NCI-H510A treated with DMSO at 0.1 percent for 48 hours (cell line): ENCODE measurements at places on chromosomes 2 and 18.

DNA sequence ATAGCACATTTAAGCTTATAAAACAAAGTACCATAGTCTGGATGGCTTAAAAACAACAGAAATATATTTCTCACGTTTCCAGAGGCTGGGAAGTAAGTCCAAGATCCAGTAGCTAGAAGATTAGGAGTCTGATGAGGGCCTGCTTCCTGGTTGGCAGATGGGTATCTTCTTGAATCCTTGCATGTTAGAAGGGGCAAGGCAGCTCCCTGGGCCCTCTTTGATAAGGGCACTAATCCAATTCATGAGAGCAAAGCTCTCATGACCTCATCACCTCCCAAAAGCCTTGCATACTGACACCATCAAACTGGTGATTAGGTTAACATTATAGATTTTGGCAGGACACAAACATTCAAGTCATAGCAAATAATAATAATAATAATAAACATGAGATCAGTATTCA is 146.4 kb downstream of the CCDC102B start:
- no peak for DNase-seq

DNA sequence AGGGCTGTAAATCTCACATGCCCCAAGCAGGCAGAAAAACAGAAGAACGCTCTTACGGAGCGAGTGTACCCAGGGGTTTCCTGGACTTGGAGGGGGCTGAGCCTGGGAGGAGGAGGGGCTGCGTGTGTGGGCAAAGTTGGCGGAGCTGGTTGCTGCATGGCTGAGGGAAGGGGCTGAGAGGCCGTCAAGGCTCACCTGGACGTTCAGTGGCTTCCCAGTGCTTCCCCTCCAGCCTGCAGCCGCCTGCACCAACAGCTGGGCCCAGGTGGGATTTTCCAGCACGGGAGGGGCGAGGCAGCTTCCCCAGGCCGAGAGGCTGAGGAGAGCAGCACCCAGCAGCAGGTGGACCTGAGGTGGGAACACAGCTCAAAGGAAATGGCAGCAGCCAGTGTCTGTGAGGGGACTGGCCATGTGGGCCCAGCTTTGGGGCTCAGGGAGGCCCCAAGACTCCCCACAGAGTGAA is 70.6 kb upstream of the CTDP1 start:
- no peak for DNase-seq

GRCh38 chr2:130894326-130894942 is 57.7 kb downstream of the ARHGEF4 start:
- no peak for DNase-seq

DNA sequence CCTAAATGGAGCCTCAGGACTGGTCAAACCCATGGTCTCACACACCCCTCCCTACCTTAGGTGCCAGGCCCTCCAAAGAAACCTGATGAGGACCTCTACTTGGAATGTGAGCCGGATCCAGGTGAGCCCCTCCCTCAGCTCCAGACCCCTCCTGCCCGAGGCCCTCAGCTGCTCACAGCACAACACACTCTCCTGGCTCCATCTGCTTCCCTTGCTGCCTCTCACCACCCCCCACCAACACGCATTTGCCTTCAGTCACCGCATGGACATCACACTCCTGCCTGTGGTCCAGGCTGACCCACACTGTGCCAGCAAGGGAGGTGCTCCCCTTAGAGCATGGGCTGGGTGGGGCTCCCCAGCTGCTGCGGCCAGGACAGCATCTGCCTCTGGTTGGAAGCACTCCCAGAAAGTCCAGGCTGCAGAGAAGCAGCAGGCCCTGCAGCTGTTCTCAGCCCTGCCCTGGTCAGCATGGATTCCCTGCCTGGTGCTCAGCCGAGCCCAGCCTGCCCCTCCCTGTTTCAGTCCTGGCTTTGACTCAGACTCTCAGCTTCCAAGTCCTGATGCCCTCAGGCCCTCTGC is 15.1 kb downstream of the SH2D6 start:
- DNase-seq = peak; percentile 46

- no peak for DNase-seq
Measured at GRCh38 chr2:160322320-160322719, 122.2 kb upstream of the ITGB6 start.

DNA sequence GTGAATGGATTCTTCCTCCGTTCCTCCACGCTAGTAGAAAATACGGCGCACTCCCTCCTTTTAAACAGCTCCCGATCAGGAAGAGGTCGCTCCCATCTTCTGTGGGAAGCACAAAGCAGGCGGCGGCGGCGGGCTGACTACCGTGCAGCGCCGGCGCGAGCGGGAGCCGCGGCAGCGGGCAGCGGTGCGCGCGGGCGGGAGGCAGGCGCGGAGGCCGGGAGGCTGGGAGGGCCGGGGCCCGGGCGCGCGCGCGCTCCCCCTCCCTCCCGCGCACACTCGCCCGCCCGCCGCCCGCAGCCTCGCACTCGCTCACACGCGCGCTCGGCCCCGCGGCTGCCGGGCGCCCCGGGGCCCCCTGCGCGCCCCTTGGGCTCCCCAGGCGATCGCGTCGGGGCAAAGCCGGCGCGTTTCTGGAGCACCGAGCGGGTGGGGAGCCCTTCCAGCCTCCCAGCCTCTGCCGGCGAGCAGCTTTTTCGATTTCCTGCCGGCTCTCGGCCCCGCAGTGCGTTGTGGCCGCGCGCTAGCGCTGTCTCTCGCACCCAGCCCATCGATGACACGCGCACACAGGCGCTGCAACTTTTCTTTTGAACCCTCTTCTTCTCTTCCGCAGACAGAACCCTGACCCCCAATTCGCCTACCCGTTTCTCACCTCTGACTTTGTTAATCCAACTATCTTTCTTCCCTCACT is at the start of gene SLC8A1:
Gene SLC8A1 (minus strand): TSS at position 173 of the 688 bp plus-strand sequence.
- DNase-seq = peak; percentile 36

DNA sequence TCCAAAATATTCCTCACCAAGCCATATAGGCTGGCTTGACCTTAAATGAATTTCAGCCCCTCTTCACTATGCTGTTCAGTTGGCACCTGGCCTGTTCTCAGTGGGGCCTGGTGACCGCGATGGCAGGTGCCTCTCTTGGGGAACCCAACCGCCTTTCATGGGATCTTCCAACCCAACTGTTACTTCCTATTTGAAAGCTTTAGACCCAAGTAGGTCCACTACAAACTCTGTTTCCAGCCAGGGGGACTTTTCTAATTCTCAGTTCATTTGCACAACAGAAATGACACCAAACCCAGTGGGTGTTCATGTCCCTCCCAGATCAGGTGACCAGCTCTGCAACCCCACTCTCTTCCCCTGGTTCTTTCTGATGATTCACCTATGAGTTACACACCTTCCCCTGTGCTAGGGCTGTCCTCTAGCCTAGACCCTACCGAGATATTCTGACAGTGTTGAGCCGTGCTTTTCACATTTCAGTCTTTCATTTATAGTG is 35.6 kb upstream of the NDUFV2 start:
- DNase-seq = no peak

- peak; percentile 28 for DNase-seq
Measured at GRCh38 chr2:62221141-62221540, 25.2 kb downstream of the B3GNT2 start.

- no peak for DNase-seq
Measured at GRCh38 chr18:44502221-44502620, 178.5 kb upstream of the SETBP1 start.

- no peak for DNase-seq
Measured at GRCh38 chr18:5895299-5895875, at the start of gene TMEM200C. Gene TMEM200C (minus strand): TSS chr18:5895522. CDS start chr18:5892063, 3,459 bp downstream.

GRCh38 chr2:148926981-148927401 is 52.0 kb downstream of the KIF5C start:
- DNase-seq = no peak

GRCh38 chr2:238240757-238241711 is 1.2 kb upstream of the HES6 start:
- peak; percentile 89 for DNase-seq

- DNase-seq = no peak
Measured at GRCh38 chr2:170428868-170429267, 250.9 kb downstream of the MYO3B start.

- DNase-seq = no peak
Measured at GRCh38 chr2:30185178-30185577, 38.4 kb downstream of the YPEL5 start.

DNA sequence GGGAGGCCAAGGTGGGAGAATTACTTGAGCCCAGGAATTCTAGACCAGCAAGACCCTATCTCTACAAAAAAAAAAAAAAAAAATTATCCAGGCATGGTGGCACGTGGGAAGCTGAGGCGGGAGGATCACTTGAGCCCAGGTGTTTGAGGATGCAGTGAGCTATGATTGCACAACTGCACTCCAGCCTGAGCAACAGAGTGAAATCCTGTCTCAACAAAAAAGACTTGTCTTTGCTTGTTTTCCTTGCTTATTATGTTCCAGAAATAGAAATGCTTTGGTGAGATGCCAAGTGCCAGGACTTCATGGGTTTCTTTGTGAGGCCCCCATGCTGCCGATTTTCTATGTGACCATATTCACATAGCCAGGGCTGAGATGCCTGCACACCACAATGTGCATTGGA is 9.0 kb downstream of the DCDC2C start:
- peak; percentile 3 for DNase-seq

DNA sequence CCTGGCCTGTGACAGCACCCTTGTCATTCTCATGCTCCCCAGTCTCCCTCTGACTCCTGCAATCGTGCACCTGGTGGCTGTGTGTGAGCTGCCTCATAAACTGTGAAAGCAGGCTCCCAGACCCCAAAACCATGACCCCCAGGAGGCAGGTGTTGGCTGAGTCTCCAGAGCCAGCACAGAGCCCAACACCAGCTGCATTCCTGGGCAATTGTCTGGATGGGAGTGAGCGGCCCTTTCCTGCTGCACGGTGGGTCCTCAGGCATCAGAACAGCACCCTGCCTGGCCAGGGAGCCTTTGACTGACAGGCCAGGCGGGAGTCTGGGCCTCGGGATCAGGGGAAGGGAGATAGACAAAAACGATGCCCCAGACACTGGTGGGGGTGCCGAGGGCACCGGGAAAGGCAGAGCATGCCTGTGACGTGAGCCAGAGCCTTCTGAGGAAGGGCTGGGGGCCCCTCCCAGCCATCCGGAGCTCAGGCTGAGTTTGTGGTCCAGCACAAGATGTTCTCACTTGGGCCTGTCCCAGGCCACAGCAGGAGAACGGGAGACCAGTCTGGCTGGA is 135.1 kb upstream of the GPC1 start:
- no peak for DNase-seq

DNA sequence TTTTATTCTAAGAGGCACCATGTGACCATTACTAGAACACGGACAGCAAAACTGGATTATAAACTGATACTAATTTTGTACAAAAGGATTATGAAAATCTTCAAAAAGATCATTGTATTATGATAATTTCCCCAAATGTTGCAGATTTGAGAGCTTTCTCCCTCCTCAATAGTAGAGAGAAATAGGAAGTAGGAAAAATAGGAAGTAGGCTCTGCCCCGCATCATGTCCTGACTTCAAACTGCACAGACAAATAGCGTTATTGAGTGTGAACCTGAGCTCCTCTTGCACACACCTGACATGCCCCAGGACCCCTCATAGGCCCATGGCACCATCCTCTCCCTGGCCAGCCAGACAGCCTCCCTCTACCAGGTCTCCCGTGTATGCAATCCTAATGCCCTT is 25.4 kb downstream of the CHRNA1 start:
- DNase-seq = no peak

GRCh38 chr2:6443061-6443823 is 422.5 kb downstream of the CMPK2 start:
- no peak for DNase-seq

GRCh38 chr2:656676-657075 is 20.5 kb downstream of the TMEM18 start:
- DNase-seq = no peak
